NCI-H226 (cell line): ENCODE measurements at places on chromosomes 6 and 20.

- DNase-seq = no peak
Measured at GRCh38 chr6:115898246-115898645, 162.4 kb downstream of the FRK start.

GRCh38 chr6:126625019-126625418 lies 285.1 kb downstream of the CENPW start:
- DNase-seq = no peak

DNA sequence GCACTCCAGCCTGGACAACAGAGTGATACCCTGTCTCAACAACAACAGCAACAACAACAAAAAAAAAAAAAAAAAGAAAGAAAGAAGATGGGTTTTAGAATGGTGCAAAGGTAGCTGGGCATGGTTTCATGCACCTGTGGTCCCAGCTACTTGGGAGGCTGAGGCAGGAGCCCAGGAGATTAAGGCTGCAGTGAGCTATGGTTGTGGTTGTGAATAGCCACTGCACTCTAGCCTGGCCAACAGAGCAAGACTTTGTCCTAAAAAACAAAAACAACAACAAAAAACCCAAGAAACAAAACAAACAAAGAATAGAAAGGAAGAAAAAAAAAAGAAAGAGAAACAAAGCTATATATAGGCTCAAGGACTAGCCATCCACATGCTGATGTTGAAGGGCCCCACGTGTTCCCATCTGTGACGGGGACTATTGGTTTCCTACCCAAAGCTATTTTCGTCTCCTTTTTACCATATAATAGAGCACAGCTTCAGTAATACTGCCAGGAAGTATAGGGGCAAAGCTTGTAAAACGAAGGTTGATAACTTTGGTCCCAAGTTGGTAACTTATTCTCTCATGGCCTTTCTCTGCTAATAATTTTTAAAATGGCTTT lies 7.9 kb upstream of the EEF1E1 start:
- DNase-seq = no peak

DNA sequence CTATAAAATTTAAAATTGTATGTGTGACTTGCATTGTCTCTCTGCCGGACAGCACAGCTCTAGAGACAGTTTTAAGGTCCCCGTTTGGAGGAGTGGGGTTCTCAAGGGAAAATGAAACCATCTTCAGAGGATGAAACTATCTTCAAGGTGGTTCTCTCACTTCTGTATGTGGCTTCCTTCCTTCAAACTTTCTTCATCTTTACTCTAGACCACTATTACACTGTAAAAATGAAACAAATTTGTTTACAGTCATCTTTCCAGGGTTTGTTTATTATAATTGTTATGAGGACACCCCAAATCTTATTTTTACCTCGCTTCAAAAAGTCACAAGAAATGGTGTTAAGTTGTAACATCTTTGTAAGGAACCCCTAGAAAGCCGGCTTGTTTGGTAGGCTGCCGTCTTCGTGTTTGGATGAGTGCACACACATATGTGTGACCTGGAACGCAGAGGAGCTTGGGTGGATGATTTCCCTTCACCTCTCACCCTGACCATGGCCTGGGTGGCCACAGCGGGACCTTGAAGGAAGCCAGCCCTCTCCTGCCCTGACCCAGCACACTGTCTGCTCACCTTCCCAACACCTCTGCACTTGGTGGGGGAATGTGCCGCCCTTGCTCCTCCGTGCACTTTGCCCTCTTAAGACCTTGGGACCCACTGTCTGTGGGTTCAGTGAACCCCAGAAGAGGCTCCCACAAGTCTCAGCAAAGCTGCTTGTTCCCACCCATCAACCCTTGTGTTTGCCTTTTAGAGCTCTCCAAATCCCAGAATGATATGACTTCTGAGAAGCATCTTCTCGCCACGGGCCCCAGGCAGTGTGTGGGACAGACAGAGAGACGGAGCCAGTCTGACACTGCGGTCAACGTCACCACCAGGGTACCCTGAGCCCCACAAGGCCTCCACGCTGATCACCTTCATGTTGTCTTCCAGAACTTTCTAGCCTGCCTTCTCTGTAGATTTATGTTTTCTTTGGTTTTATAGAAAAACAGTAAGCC lies 67.8 kb downstream of the SYTL3 start:
- no peak for DNase-seq

DNA sequence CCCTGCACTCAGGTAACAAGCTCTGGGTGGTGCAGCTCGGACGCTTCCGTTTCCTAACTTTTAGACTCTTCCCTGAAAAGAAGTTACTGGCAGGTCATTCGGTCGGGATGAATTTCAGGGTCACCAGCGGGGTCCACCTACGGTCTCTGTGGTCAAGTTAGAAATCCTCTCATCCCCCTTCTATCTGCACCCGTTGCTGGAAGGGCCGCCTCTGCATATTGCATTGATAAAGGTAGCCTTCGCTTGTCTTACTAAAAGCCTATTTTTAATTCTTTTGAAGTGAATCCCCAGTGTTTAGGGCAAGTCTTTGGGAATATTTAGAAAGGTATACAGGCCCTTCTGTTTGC lies 47.3 kb downstream of the LRRN4 start:
- no peak for DNase-seq

- no peak for DNase-seq
Measured at GRCh38 chr6:163098827-163099479, 315.6 kb upstream of the QKI start.

DNA sequence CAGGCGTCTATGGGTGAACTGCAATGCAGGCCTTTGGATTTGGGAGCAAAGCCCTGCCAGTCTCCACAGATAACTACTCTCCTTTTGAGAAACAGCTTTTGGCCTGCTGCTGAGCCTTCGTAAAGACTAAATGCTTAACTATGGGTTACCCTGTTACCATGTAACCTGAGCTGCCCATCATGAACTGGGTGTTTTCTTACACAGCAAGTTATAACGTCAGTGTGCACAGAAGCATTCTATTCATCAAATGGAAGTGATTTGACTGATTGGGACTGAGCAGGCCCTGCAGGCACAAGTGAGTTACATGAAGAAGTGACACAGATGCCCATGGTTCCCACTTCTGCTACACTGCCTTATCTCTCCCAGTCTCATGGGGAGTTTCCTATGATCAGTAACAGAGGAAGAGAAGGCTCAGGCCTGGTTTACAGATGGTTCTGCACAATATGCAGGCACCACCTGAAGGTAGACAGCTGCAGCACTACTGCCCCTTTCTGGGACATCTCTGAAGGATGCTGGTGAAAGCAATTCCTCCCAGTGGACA lies 319.1 kb downstream of the CD83 start:
- DNase-seq = no peak

GRCh38 chr20:19095762-19096161 lies 116.7 kb upstream of the SLC24A3 start:
- no peak for DNase-seq

- DNase-seq = no peak
Measured at GRCh38 chr20:1616858-1617434, 2.9 kb downstream of the SIRPB1 start.

DNA sequence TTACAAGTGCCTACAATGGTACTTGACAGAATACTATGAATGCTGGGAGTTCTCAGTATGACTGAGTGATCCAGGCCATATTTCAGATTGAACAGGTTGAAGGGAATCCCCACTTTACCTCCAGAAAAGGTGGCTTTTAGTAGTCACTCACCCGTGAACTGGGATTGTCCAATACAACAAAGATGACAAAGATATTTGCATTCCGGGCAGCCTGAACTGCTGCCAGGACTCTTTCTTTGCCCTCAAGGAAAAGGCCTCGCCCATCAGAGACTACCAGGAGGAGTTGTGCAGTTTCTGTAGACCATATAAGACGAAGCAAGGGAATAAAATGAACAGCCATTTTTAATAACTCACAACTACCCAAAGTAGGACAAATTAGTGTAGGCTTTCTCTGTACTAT lies 6.3 kb upstream of the LYRM2 start:
- DNase-seq = no peak

DNA sequence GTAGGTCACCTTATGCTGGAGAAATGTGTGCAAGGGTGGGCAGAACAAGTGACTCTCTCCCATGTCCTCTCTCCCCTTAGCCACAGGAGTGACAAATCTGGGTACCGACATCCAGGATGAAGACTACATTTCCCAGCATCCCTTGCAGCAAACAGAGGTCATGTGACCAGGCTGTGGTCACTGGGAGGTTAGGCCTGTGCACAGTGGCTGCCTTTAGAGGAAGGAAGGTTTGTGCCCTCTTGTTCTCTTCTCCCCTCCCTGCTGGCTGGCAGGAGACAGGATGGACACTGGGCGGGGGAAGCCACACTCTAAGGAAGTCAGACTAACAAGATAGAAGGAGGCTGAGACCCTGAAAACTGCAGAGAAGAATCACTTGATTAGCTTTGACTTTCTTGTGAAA lies 360.2 kb downstream of the PREX1 start:
- DNase-seq = no peak

- DNase-seq = no peak
Measured at GRCh38 chr6:157466342-157466648, 85.3 kb downstream of the ZDHHC14 start.

DNA sequence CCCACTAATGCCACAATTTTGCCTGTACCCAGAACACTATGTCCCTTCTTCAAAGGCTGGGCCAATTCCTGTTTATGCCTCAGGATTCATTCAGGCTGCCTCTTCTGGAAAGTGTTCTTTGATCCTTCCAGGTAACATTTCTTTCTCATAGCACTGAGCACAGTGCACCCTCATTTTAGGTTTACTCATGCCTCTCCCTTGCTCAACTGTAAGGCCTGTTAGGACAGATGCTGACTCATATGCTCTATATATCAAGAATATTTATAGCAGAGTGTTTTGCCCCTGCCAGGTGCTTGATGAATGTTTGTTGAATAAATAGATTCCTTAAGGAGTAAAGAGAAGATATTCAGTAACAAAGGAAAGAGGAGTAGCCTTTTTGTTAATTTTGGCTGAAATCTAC lies 263.9 kb downstream of the PHF3 start:
- peak; percentile 71 for DNase-seq

GRCh38 chr6:9025796-9026394 lies 590.5 kb upstream of the SLC35B3 start:
- DNase-seq = no peak
